CD4-positive, alpha-beta T cell treated with Interleukin-15 for 4 hours (primary cell): ENCODE measurements at places on chromosomes 4 and X.
A peak's percentile ranks its signal among the peaks of the same experiment; 100 is the strongest.

- no peak for DNase-seq
Measured at GRCh38 chrX:31649201-31649600, 577.4 kb upstream of the FTHL17 start.

DNA sequence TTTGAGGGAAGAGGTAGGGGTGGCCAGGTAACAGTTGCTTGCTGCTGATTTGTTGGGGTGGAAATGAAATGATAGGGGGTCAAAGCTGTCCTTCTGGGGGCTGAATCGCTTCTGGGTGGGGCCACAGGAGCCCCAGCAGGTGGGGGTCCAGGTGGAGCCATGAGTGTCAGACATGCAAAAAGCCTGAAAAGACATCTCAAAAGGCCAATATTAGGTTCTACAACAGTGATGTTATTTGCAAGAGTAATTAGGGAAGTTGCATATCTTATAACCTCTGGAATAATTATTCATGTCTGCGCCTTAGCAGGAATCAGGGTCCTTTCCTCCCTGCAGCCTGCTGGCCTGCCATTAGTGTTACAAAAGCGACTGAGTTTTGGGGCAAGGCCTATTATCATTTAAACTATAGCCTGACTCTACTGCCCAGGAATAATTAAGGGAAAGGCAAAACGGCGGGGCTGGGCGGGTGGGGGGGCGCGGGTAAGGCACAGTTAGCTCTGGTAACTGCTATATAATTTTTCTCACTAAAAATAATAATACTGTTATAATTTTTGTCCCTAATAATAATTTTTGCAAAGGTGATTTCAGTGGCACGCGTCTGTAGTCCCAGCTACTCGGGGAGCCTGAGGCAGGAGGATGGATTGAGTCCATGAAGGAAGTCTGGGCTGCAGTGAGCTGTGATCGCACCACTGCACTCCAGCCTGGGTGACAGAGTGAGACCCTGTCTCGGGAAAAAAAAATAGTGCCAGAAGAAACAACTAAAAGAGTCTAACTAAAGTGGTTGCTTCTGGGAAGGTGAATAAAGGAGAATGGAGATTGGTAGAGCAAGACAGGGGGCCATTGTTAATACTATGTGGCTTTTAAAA, 145.7 kb downstream of the MAGEB17 start:
- DNase-seq = no peak

DNA sequence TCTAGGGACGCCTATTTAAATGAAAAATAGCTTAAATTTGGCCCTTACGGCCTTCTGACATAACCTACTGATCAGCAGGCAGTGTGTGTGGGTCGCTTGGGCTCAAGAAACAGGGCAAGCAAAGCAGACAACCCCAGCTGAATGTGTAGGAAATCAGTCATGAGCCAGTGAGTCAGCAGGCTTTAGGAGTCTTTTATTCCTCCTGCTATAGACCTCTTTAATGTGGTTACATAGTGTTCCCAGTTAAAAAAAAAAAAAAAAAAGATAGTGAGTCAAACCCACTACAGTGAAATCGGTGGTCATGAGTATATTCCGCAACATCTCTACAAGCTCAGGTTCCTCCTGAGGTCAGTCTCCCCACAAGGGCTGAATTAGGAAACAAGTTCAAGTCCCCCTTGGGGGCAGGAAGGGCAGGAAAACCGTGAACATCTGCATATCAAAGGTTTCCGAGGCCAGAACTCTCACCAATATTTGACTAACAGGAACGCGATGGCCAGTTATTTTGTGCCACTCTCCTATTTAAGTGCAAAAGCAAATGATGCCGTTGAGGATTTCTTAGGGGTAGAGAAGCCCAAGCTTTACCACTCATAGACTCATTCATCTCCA, 32.7 kb downstream of the ACSL1 start:
- peak; percentile 50 for DNase-seq

GRCh38 chrX:140815868-140816267, 106.3 kb downstream of the LINC00632 start:
- no peak for DNase-seq

- DNase-seq = no peak
Measured at GRCh38 chr4:107391630-107392028, 328.4 kb downstream of the PAPSS1 start.

DNA sequence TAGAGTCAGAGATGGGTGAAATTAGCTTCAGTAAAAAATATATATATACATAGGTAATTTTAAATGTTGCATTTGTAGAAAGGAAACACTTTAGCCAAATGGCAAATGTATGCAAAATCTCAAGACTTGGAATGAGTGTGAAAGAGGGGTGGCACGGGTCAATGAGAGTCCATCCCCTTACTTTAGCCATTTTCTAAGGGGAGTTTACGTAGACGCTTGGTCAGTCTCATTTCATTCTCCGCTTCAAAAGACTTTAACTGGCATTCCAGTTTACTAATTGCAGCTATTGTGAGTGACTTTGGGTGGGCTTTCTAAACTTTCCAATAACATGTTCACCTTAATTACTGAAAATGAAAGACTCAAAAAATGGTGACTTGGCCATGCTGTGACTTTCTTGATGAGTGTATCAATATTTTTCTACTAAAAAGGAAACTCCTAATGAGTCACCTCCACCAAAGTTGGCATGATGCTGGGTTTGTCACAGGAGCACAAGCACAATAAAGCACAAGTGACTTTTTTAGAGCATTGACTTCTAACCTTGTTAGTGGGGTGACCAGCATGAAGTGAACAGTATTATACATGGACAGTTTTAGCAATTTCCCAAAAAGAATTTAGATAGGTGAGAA, 356.0 kb upstream of the RASGEF1B start:
- DNase-seq = no peak

- no peak for DNase-seq
Measured at GRCh38 chrX:76931518-76931917, 504.0 kb downstream of the MAGEE1 start.

GRCh38 chr4:185011408-185011807, 6.9 kb upstream of the HELT start:
- peak; percentile 5 for DNase-seq

GRCh38 chrX:119045884-119046283, 26.9 kb upstream of the CT47C1 start:
- no peak for DNase-seq

DNA sequence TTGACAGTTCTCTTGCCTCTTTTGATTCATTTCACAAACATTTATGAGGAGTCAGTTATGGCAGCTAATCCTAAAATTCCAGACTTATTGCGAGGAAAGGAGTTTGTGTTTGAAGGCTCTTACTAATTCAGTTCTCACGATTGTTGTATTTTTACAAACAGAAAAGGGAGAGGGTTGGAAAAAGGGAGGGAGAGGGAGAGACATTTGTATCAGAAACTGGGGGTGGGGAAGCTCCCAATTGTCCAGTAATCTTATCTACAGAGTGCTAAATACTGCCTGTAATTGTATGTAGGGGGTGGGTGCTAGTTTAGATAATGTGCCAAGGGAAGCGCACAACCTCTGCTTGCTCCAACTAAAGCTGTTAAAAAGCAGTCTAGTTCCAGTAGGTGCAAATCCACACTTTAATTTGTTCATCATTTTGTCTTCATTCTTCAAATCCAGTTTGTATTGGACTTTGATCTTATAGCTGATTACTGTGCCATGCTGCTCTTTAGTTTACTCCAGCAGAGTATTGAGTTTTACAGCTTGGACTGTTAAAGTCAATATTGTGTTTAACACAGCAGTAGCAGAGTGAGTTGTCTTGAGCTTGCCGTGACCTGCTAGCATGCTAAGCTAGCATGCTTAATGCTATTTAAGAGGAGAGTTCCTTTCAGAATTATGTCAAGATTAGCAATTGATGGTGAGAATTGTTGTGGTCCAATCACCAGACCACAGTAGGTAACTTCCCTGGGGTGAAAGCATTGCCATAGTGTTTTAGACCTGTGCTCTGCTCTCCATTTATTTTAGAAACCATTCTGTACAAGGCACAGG, 13.9 kb downstream of the FNIP2 start:
- no peak for DNase-seq

DNA sequence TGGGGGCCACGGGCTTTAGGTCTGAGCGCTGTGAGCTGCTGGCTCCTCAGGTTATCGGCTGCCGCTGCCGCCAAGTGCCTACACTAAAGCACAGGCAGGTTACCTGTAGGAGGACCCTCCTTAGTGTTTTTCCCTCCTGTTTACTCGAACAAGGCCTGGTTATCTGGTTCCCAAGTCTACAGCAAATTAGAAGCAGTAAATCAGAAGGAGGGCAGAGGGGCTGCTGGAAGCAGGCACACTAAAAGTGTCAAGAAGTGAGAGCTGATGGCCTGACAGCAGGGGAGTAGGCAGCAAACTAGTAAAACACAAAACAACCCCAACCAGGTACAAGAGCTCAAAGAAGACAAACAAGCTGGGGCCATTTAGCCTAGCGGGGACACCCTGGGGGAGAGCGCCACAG, 125.0 kb upstream of the PJA1 start:
- no peak for DNase-seq

DNA sequence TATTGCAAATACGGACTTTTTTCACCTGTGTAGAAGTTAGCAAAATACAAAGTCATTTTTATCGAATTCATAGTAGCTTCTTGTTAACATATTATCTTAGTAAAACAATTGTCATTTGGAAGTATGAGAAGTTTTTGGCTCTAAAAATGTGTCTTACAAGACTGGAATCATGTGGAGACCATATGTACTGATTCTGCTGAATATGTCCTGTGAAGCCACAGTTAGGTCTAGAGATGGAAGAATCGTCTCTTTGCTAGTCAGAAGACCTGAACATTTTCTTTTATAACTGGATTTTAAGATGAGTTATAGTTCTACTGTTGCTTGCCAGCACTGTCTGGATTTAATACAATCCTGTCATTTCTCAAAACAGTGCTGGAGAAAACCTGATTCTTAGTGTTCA, 29.0 kb downstream of the TMEM165 start:
- no peak for DNase-seq

DNA sequence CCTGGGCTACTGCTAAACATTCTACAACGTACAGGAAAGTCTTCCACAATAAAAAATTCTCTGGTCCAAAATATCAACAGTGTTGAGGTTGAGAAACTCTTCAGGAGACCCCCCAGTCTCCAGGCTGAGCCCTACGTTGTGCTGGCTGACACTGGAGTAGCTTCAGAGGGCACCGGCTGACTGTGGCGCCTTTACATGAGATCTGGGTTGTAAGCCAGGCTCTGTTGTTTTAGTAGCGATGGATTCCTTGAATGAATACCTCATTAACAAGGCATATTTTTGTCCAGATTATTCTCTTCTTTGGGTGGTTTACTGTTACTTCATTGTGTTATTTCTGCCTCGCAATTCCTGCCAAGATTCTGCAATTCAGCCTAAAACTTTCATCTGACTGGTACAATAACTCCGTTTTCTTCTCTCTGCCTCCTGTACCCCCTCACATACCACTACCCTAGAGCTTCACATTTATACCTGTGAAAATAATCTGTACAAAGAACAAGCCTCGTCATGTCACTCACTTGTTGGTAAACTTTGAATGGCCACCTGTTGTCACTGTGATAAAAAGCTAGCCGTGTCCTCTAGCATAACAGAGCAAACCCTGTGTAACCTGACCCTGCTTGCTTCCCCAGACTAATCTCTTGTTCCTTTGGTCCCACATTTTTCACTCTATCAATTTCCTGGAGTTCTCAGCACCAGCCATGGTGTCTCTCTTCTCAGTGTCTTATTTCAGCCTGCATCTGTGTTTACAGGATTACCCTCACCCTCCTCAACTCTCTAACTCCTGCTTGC, 1476.1 kb upstream of the TENM3 start:
- no peak for DNase-seq

GRCh38 chr4:6446538-6447451, 25.6 kb downstream of the PPP2R2C start:
- DNase-seq = no peak

GRCh38 chr4:79993476-79993875, 79.6 kb downstream of the ANTXR2 start:
- no peak for DNase-seq

- DNase-seq = no peak
Measured at GRCh38 chr4:174069848-174070330, 213.6 kb downstream of the FBXO8 start.

DNA sequence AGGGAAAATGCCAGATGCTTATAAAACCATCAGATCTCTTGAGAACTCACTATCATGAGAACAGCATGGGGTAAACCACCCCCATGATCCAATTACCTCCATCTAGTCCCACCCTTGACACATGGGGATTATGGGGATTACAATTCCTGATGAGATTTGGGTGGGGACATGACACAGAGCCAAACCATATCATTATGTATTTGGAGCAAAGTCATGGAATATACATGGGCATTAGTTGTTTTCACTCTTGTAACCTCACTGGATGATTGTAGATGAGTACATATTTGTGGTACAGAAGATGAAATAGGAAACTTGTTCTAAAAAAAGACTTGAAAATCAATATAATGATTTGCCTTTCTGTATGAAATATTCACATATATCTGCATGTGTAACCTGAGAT, 674.5 kb upstream of the BOD1L1 start:
- DNase-seq = no peak

DNA sequence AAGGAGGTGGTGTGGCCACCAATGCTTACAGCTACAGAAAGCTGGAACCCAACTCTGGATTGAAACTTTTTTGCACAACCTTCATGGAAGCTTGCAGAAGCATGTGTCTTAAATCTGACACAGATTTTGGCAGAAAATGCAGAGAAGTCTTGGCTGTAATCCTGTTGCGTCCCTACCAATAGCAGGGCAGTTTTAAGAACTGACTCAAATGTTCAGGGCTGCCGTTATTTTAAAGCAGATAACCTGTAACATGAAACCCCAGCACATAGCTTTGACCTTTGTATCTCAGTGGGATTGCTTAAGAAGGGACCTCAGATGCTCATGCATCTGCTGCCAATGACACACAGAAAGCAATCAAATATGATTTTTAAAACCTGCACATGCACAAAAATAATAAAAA, at the start of gene VEGFD:
VEGFD (minus strand) TSS at position 110 of the 400 bp plus-strand sequence. CDS start 467 bp downstream, outside the sequence.
- no peak for DNase-seq

DNA sequence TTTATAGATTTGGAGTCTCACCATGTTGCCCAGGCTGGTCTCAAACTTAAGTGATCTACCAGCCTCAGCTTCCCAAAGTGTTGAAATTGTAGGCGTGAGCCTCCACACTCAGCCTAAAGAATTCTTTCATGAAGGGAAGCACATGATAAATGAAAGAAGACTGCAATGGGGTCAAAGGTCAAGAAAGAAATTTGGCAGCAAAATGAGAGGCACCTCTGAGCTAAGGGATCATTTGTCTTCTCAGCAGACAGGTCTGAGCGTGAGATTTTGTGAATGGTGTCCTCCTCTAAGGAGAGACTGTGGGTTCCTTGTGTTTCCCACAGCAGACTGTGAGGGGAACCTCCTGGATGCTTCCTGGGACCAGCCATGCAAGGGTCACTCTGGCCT, 57.5 kb upstream of the EGFL6 start:
- no peak for DNase-seq

DNA sequence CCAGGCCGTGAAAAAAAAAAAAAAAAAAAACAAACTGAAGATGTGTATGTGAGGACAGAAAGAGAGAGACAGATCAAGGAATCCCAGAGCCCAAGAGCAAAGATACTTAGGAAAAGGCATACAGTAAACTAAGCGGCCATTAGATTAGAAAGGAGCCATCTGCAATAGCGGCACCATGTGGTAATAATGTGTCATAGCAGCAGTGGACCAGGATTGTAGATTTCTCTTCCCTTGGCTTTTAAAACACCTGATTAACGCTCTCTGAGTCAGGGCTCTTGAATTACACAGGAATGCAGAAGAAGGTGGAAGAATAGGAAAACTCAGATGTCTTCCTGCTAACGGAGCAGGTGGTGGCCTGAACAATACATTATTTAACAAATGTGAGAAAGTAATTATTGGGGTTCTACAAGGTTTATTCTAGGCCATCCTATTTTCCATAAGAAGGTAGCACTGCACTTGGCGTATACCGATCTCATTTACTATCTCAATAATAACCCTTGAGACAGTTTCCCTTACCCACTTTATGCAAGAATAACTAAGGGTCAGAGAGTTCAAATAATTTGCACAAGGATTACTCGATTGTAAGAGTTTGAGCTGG, 182.7 kb downstream of the KCNIP4 start:
- peak; percentile 18 for DNase-seq

GRCh38 chr4:186725469-186726425, 2.1 kb upstream of the FAT1 start:
- DNase-seq = no peak
